ENCODE measurements at places on chromosomes 1 and 21.
A peak's percentile ranks its signal among the peaks of the same experiment; 100 is the strongest.

GRCh38 chr21:29145354-29145782 is 14.9 kb downstream of the MAP3K7CL start:
- DNase-seq: no peak

DNA sequence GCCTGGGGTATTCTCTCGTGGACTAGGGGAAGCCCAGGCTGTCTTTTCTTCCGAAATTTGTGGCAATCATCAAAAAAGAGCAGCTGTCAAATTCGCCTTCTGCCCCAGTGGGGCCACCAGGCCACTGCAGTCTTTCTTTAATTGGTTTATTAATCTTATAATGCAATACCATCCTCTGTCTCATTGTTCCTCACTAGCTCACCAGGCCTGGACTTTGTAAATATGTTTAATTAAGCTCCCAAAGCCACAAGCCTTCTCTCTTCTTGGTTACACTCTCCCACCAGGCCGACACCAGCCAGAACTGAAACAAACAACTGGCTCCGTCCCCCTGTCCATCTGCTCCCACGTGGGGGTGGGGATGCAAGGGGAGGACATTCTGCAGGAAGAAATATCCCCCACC is 22.0 kb upstream of the CAMK1G start:
- DNase-seq: no peak

GRCh38 chr1:55833529-55834091 is 618.4 kb upstream of the USP24 start:
- DNase-seq: no peak

DNA sequence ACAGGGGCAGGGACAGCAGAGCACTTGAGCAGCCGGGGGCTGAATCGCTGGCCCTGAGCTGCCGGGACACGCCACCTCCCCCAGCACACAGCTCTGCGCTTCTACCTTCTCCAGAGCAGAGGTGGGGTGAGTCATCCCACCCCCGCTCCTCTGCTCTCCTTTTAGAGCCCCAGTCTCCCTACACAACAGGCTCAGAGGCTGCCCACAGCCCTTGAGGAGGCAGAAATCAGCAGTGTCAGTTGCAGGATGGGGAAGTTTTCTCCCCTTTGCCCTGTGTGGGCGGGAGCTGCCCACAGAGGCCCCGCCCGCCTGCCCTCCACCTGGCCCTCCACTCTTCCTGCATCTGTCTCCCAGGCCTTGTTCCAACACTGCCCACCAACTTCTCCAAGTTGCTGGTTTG is 94.6 kb downstream of the STUM start:
- peak; percentile 33 for DNase-seq

DNA sequence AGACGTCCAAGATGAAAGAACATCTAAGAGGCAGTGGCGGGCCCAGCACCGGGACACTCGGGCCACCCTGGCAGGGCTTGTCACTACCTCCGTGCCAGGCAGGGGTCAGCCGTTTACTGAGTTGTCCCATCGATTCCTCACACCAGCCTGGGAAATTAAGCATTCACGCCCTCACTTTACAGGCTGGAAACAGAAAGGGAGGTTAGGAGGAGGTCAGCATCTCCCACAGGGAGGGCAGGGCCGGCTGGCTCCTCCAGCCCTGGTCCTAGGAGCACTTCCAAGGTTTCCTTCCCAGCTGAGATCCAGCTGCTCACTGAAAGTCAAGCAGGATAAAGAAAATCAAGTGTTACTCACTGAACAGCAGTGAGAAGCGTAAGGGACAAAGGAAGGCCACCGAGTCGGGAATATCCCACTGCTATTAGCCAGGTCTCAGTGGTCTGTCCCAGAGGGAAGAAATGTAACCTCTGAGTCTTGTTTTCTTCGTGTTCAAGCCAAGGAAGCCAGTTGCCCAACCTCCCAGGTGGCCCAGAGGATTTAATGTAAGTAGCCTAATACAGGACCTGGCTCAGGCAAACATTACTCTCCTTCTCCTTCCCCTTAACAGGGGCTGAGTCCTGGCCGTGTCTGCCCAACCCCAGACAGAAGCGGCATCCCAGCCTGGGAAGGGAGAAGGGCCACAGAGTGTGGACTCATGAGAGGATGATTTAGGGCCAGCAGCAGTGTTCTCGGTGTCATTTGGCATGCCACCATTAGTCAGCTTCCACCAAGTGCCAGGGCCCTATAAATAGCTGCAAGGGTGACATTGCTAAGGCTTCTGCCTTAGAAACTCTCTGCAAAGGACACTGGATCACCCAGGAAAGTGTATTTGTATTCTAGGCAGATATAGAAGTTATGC is 203.1 kb upstream of the GALNT2 start:
- peak; percentile 67 for DNase-seq

DNA sequence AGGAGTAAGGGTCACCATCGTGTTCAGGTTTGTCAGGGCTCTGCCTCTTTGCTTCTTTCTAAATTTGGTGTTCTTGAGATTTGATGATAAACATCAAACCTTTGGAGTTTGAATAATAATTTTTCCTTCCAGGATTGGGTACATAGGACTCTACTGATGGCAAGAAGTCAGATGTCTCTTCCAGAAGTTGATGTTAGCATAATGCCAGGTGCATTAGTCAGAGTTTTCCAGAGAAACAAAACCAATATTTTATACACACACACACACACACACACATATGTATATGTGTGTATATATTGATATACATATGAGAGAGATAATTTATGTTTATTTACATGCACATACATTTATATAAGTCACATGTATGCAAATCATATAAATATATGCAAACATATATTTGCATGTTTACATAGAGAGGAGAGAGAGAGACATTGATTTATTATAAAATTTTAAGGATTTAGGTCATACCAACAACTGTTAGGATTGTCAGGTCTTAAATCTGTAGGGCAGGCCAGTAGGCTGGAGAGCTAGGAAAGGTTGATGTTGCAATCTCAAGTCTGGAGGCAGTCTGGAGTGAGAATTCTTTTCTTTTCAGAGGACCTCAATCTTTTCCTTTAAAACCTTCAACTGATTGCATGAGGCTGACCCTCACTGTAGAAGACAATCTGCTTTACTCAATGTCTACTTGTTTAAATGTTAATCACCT is 199.2 kb downstream of the HLX start:
- DNase-seq: no peak

DNA sequence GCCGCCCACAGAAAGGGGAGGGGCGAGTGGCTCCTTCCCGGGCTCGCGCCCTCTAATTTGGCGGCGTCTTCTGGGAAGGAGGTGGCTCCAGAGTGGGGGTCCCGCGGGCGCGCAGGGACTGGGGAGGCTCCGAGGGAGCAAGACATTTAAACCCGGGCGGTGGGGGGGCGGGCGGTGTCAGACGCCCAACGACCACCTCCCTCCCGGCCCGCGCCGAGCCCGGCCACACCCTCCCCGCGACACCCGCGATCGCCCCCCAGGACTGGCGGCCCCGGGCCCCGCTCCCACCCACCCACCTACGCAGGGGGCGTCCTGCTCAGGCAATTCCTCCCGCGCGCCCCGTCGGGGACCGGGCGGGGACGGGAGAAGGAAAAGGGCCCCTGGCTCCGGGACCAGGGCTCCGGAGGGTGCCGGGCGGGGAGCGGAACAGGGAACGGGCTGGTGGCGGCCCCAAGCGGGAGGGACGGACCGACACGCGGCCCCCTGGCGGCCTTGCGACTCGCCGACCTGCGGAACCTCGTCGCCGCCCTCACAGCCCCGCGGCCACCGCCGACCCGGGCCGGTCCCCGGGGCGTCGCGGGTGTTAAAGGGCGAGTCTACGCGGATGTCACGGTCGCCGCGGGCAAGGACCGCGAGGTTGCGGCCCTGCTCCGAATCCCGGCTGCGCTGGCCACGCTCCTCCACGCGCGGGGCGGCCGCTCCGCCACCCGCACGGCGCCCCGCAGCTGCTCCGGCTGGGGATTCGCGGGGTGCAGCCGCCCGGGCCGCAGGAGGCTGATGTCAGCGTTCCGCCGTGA is 94.0 kb upstream of the FMN2 start:
- no peak for DNase-seq

Measured in ovary (tissue), 10 donors.